ENCODE measurements at places on chromosomes 5 and 9.

GRCh38 chr9:105355781-105356180 lies 92.1 kb upstream of the FSD1L start:
- peak; percentile 60 for DNase-seq

DNA sequence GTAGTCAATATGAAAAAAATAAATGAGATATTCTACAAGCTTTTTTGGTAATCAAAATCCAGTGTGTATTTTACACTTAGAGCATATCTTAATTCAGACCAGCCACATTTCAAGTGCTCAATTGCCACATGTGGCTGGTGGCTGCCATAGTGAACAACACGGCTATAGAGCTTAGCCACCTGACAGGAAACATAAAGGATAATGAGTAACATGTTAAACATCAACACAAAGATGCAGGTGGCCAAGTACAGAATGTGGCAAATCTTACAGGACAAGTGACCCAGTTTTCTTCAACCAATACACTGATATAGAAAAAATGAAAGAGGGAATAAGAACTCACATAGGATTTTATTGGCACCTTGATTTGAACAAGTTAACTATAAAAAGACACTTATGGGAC lies 61.4 kb downstream of the KIF24 start:
- DNase-seq = no peak

DNA sequence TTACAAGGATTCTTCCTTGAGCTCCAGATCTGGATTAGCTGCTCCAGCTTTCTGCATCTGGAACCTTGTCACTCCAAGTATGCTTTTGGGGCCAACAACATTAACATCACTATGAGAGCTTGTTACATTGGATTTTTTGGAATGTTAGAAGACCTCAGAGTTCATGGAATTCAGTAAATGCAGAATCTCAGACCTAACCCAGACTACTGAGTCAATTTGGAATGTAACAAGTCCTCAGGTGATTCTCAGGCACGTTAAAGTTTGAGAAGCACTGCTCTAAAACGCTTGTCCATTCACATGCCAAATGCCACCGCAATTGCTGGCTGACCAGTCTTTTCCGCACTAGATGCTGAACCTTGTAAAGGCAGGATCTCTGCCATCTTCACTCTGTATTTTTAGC lies 251.4 kb upstream of the TRIM32 start:
- DNase-seq = no peak

GRCh38 chr5:167378894-167379723 lies 912.3 kb upstream of the WWC1 start:
- DNase-seq = no peak

DNA sequence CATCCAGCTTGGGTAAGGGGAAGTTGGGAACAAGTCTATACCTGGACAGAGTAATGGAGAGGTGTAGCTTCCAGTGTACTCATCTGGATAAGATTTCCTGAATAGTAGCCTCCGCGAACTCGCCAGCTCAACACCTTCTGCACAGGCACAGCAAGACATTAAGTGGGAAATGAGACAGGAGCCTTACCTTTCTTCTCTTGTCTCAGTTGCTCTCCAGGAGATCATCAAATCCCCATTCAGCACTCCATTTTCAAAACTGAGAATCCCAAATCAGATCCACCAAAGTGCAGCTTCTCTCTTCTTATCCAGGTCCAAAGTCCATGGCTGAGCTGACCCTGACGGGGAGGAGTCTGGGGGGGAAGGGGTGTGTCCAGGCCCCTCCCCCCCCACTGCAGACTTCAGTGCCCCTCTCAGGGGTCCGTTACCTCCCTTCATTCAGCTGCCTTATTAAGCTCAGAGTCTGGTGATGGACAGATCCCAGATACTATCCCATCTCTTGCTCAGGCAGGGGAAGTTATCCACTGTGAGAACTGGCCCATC lies 5.9 kb upstream of the MGAT1 start:
- no peak for DNase-seq

DNA sequence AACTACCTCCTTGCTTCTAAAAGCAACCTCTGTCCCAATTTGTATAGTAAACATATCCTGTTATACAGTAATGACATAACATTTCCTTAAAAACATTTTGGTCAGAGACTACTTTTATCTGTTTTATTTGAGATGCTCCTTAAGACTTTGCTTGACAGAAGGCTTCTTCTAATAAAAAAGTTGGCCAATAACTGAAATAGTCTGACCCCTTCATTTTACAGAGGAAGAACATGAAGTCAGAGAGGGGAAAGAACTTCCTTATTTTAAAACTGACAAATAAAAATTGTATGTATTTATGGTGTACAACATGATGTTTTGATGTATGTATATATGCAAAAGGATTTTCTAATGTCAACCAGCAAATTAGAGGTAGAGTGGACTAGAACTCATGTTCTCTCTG lies 35.8 kb upstream of the SPARC start:
- no peak for DNase-seq

DNA sequence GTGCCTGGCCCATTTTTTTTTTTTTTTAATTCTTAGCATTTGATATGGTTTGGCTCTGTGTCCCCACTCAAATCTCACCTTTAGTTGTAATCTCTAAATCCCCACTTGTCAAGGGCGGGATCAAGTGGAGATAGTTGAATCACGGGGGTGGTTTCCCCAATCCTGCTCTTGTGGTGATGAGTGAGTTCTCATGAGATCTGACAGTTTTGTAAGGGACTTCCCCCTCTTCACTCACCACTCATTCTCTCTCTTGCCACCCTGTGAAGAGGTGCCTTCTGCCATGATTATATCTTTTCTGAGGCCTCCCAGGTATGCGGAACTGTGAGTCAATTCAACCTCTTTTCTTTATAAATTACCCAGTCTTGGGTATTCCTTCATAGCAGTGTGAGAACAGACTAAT lies 27.2 kb downstream of the NDUFAF2 start:
- DNase-seq = no peak

- no peak for DNase-seq
These were observed 97.1 kb downstream of the TTLL11 start for GRCh38 chr9:121995997-121996396.

GRCh38 chr5:138743484-138743883 lies 9.7 kb upstream of the CTNNA1 start:
- DNase-seq = no peak

DNA sequence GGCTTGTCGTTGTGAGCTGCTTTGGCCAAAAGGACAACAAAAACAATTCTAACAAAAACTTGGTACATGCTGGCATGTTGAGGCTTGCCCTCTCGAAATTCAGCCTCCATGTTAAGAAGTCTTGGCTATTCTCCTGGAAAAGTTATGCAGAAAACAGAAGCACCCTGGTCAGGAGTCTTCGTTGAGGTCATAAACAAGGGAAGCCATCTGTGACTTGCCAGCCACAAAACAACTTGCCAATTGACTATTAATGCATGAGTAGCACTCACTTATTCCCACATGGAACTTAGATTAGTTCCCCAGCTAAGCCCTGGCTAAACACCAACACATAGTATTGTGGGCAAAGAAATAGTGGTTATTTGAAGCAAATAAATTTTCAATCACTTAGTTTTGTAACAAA lies 521.0 kb upstream of the CHD1 start:
- no peak for DNase-seq

DNA sequence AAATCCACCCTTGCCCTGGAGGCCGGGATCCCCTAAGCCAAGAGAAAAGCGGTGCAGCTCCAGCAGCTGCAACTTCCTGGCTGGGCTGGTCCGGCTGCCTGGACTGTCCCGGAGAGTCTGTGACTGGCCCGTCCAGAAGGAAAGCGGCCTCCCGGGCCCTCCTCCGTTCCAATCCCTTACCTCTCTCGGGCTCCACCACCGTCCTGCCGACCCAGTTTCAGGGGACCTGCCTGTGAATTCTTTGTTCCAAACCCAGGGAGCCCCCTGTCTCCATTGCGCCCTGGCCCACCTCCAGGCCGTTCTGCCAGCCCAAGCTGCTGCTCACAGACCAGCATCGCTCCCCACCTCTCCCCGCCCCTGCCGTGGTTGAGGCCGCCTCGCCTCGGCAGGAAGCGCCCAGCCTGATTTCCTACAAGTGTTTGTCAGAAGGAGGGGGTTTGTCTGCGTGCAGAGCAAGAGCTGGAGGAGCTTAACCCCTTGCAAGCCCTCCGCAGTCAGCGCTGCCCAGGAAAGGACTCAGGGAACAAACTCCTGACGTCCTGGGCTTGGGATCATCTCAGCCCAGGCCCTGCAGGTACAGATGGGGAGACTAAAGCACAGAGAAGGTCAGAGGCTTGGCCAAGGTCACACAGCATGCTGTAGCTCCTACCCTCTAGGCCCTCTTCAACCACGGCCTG lies at the start of gene AKNA:
Gene AKNA (minus strand): TSS at position 303 of the 677 bp plus-strand sequence. CDS start 6,649 bp downstream, outside the sequence.
- DNase-seq = peak; percentile 87

GRCh38 chr9:21144603-21145002 lies 3.0 kb upstream of the IFNW1 start:
- no peak for DNase-seq

DNA sequence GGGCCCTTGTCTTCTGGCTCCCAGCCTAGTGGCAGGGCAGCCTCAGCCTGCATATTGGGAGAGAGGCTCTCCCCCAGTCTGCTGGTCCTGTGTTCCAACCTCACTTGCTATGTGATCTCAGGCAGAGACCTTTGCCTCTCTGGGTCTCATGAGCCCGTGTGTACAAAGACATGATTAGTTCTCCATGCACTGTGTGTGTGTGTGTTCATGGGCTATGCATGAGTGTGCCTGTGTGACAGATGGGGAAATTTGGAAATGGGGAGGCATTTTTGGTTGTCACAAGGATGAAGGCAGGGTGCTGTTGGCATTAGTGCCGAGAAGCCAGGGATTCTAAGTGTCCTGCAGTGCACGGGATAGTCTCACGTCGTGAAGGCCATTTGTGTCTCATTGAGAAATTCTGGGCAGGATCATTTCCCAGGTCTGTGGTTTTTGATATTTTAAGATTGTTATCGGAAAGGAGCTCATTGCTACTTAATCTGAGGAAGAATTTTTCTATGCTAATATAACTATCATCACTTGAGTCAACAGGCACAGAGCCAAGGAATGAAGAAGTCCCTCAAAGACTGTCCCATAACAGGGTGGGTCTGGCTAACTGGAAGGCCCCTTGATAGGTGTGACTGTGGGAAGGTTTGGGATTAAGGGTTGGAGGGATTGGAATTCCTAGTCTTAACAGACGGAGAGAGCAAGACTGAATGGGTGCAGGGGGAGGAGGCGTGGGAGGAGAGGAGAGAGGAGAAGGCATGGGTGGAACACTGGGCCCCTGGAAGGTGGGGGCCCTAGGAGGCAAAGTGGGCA lies 168.5 kb downstream of the RGS3 start:
- DNase-seq = peak; percentile 43

DNA sequence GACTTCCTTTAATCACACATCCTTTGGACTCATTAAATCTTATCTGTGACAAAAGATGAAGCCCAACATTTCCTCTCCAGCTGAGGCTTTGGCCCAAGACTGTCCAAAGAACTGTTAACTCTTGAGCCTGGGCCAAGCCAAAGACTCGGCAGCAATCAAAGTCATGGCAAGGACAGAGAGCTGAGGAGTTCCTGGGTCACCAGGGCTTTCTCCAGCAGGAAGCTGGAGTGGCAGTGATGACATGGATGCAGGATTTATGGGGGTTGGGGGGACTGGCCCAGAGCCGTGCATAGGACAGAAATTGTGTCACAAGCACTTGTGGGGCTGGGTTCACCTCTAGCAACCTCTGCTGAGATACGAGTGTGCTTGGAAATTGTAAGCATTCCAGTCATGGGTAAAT lies 440.3 kb downstream of the PLK2 start:
- no peak for DNase-seq

DNA sequence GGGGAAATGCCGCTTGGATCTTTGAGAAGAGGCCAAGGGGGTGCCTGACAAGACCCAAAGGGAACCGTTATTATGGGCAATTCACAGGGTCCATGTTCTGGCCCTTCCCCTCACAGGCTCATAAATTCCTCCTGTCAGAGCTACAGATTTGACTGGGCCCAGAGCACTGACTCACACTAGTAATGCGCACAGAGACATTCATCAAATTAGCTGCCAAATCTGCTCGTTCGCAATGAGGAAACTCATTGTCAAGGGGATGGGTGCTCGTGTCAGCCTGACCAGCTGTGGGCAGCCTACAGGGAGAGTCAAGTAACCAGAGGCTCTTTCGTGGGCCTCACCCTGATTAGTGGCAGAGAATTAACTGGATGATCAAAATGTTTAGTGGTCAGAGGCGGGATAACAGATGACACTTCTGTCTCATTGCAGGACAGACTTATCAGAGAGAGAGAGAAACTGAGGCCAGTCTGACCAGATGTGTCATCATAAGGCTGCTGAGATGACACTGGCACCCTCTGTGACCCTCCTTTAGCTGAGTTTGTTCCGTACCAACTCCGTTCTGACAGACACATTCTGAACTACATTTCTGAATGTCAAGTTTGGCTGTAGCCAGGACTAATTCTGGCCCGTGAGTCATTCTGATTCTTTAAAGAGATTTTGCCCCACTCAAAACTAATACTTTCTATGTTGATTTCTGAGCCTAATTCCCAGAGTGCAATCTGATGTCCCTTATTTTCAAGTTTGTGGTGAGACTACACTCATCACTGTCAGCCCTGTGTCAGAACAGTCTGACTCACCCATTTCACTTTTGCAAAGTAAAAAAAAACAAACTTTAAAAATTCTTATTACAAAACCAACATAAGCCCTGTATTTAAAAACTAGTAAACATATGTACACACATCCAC lies 377.1 kb downstream of the ACTL7B start:
- peak; percentile 93 for DNase-seq

- no peak for DNase-seq
These were observed 113.9 kb downstream of the ARRDC3 start for GRCh38 chr5:91269198-91269597.

- no peak for DNase-seq
These were observed 90.2 kb upstream of the LHFPL2 start for GRCh38 chr5:78738693-78739300.

GRCh38 chr9:111945216-111945615 lies 48.6 kb downstream of the UGCG start:
- DNase-seq = peak; percentile 50

- peak; percentile 96 for DNase-seq
These were observed at the start of gene PTGES2 for GRCh38 chr9:128127568-128127989. Gene PTGES2, minus strand, starts transcription at chr9:128127729. Its CDS starts 12 bp downstream, at chr9:128127717.

DNA sequence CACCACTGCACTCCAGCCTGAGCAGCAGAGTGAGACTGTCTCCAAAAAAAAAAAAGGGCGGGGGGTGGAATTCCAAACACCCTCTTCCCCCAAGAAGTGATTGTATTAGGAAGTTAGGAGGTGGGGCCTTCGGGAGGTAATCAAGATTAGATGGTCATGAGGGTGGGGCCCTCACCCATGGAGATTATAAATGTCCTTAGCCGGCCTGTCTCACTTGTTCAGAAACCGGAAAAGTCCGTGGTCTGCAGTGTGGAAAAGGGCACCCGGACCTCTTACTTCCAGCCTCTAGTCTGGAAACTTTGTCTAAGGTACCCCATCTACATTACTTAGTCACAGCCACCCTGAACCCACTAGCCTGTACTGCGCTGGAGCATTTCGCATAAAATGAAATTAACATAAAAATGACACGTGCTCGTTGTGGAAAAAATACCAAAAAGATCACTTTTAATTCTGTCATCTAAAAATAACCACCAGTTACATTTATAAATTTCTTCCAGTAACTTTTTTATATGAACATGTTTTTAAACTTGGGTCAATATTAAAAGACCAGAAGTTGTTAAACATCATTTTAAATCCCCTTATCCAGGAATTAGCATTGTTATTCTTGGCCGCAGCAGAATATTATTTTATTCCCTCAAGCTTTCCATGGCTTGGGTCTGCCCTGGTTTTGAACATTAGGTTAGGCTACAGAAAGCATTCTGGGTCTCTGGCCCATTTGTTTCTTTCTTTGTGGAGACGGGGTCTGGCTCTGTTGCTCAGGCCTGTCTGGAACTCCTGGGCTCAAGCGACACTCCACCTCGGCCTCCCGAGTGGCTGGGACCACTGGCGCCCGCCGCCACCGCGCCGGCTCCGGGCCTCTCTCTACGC lies 1.2 kb upstream of the CKS2 start:
- DNase-seq = no peak

- no peak for DNase-seq
These were observed 79.0 kb upstream of the RNF38 start for GRCh38 chr9:36479101-36479500.
